ENCODE measurements at places on chromosomes 1 and 21. TPM values are rescaled to one million over a fixed set of nuclear protein-coding genes. Genes with fewer than 3 reads are reported as not detected.

GRCh38 chr21:38326429-38326828, 69.6 kb downstream of the KCNJ15 start:
- no peak for DNase-seq

- DNase-seq: no peak
Observed at GRCh38 chr1:26254404-26254803, 20.4 kb downstream of the CEP85 start.

DNA sequence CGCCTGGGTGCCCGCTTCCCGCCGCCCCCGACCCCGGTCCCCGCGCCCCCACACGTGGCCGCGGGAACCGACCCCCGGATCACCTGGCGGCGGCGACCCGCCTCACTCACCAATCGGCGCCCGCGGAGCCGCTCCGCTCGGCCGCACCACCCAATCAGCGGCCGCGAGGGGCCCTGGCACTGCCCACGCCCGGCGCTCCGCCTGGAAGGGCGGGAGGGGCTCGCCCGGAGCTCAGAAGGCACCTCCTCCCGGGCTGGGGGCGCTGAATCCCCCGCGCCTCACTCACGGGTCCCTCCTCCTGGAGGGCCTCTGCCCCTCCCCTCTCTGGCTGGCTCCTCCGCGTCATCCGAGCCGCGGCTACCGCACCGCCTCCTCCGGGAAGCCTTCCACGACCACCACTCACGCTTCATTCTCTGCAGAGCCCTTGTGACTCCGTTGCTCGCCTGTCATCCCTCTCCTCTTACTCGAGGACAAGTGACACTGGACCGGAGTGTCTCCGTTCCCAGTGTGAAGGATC, 374 bp downstream of the SH2D5 start:
- DNase-seq: peak; percentile 57

- no peak for DNase-seq
Observed at GRCh38 chr1:90319918-90320317, 325.0 kb downstream of the ZNF326 start.

TSSK3 gene
- total RNA-seq: 0.71 TPM

GRCh38 chr1:51044834-51045233, 57.2 kb upstream of the C1orf185 start:
- DNase-seq: no peak

DNA sequence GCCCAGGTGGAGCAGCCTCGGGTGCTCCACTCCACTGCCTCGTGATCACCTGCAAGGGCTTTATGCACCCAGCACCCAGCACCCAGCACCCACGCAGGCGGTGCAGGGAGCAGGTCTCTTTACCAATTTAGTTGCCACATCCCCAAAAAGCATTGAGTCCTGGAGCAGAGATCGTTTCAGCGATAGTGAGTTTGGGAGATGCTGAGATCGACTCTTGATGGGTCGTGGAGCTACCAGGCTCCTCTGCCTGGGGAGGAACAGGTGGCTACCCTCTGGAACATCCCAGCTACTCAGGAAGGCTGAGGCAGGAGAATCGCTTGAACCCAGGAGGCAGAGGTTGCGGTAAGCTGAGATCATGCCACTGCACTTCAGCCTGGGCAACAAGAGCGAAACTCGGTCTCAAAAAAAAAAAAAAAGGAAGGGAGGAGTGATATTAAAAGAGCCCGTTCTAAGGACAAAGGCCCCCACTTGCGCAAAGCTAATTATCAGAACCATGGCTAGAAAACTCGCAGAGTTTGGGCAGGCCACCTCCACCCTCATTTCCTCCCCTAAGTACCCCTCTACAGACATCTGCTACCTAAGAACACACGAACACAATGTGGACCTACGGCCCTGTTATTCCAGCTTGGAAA, 106.5 kb upstream of the SLC45A1 start:
- DNase-seq: no peak

SFN gene
- total RNA-seq: 0.19 TPM

- DNase-seq: no peak
Observed at GRCh38 chr1:234825498-234826165, 215.7 kb upstream of the IRF2BP2 start.

DNA sequence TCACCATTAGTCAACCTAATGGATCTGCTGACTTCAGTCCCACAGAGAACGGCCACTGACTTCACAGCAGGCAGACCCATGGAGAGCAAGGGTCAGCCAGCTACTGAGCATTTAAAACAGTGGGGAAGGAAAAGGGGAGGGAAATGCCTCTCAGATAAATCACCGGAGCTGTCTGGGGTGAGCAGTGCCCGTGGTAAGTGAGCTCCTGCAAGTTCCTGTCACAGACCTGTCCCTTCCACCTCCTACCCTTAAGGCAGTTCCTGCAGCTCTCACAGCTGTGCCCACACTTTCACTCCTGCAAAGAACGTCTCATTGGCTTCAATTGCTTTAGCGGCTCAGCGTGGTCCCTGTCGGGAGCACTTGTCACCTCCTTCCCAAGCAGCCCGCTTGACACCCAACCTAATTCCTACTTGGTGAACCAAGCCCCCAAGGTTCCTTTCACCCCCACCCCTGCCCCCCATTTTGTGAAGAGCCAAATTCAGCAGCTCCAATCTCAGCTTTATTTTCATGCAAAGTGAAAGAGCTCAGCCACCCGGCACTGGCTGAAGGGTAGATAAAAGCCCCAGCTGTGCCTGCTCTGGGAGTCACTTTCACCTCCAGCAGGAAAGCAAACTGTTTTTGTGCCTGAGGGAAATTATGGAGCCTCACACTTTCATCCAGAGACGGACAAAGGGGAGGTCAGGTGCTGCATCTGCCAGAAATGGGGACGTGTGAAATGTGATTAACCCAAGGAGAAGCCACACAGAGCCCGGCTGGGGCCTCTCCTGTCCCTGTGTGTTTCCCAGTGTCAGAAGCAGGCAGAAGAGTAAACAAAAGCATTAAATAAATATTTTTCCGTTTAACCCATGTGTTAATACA, 306.2 kb downstream of the TTLL7 start:
- no peak for DNase-seq

DNA sequence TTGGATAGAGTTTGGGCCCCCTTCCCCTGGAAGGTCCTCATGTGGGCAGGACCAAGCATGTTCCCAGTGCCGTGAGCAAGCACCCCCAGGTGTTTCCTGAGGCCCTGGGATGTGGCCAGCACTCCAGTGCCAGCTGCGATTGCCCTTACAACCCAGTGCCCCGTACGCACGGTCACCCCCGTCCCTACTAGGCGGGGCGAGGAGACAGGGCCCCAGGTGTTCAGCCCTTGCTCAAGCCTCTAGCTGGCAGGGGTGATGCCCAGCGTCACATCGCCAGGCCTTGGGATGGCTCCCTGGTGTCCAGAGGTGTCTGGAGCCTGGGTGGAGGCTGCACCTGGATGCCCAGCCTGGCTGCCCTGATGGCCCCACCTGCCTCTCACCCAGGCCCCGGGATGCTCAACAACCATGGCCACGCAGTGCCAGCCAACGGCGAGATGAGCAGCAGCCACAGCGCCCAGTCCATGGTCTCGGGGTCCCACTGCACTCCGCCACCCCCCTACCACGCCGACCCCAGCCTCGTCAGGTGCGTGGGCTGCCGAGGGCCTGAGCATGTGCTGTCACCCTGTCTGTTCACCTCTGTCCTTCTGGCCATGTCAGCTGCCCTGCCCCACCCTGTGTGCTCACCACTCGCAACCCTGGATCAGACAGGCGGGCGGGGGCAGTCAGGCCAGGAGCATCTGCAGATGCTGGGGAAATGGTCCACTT, 21.6 kb upstream of the CCDC27 start:
- DNase-seq: no peak

GRCh38 chr21:34558166-34558565, 46.2 kb upstream of the KCNE1 start:
- DNase-seq: no peak

LPAR3 gene
- 0.18 TPM for total RNA-seq

SLC26A9 gene
- total RNA-seq: not detected

DNA sequence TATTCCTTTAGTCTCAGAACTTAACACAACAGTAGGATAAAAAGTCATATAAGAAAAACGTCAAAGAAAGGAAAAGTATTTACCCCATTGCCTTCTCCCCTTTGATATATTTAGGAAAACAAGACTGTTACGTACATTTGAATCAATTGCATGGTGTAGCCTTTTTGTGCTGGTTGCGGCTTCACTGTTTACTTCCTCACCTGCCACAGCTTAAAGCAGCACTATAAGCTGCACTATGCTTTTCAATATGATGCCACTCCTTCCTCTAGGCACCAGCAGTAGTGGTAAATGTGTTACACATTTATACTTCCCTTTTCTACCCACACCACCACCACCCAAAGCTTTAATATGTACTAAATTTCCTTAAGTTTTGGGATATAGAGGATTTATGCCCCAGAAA, 111.1 kb downstream of the ATP1B1 start:
- no peak for DNase-seq

DNA sequence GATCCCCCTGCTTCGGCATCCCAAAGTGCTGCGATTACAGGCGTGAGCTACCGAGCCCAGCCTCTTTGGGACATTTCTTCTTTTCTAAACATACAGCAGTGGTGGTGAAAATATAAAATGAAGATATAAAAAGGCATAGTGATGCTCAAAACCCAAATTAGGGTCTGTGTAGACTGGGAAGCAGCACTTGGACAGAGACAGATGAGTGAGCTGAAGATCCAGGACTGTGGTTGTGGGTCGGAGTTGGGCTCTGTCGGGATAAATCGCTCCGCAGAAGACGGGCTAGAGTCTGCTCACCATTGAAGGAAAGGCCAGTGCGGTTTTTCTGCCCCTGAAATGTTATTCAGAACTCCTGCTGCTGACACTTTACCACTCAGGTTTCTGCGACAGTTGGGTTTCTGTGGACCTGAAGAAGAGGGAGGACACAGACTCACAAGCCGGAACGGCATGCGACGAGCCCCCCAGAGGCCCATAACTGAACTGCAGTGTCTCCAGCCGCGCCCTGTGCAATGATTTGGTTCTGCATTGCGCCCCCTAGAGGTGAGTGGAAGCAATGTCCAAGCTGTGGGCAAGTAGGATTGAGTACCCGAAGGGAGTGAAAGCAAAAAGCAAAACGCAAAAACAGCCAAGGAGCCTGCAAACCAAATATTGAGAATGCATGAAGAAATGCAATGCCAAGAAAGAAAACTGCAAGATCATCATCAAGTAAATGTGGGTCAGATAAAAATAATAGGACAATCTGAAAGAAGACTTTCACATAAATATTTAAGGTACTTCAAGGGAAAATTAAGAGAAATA, 66.6 kb downstream of the GABPA start:
- peak; percentile 81 for DNase-seq

DNA sequence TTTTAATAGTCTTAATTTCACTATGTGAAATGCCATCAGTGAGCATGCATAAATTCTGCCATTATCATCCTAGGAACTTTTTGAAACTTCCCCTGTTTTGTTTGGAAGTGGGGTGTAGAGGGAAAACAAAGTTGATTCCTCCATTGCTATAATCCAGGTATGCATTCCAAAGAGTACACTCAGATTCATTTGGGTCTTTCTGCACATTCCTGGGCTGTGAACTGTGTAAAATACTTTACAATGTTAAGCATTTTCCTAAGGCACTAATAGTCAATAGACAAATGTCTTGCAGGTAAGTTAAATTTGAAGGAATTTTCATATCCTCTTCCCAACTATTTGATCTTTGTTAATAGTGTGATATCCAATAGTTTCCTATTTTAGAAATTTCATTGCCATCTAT, 36.2 kb downstream of the SGIP1 start:
- no peak for DNase-seq

All from activated T-cell treated with anti-CD3 and anti-CD28 coated beads, Interleukin-2, amount 50 U/mL, for 4 hours (primary cell).